NCI-H69 (cell line): ENCODE measurements at places on chromosomes 1 and 21.

- no peak for DNase-seq
Observed at GRCh38 chr1:206628916-206629315, 6.4 kb upstream of the DYRK3 start.

DNA sequence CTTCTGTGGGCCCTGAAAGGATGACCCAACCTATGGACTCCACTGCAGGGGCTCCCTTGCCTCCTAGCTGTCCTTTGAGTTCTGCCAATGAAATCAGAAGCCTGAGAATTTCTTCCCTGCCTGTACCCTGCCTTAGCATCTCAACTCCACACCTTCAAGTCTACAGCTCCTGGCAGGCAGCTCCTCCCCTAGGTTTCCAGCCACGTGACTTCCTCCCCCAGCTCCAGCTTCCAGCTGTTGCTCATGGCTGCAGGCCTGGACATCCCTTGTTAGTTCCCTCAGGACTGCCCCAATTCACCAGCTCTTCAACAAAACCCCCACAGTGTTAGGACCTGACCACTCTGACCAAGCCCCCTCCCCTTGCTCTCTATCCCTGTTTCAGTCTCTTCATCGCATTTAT lies 2.4 kb downstream of the RCAN1 start:
- DNase-seq: peak; percentile 84

DNA sequence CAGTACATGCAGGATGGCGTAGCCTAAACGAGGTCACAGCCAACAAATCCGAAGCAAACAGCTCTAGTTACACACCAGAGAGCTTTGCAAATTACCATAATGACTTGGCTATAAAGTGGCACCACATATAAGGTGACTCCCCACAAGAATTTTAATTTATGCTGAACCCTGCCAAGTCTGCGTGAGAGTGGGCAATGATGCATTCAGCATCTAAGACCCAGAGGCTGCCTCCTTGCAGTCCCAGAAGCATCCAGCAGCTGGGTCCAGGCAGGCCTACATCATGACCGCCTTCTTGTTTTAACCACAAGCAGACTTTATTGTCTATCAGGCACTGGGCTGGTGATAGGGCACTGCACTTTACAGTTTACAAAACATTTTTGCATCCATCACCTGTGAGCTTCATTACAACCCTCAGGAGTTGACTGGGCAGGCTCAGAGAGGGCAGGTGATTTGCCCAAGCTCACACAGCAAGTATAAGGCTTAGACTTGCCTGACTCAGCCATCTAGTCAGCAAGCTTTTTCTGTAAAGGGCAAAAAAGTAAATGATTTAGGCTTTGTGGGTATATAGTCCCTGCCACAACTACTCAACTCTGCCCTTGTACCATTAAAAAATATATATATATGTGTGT lies 134.6 kb downstream of the GLIS1 start:
- peak; percentile 15 for DNase-seq

DNA sequence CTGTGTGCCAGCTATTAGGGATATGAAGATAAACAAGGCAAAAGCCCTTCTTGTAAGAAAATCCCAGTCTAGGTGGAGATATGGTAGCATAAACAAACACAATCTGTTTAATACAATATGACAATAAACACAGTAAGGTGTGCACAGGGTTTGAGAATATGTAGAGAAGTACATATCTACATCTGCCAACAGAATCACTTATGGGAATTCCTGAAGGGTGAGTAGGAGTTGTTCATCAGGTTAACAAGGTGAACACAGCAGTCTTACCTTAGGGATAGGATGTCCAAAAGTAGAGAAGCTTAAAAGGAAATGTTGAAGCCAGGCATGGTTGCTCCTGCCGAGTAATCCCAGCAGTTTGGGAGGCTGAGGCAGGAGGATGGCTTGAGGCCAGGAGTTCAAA lies 57.7 kb upstream of the LRRC7 start:
- DNase-seq: no peak

GRCh38 chr21:16279731-16280581 lies 550.2 kb downstream of the USP25 start:
- DNase-seq: no peak
